ENCODE measurements at places on chromosomes 6 and 20.

- no peak for DNase-seq
These were observed 46.6 kb upstream of the CCDC167 start for GRCh38 chr6:37546141-37546871.

DNA sequence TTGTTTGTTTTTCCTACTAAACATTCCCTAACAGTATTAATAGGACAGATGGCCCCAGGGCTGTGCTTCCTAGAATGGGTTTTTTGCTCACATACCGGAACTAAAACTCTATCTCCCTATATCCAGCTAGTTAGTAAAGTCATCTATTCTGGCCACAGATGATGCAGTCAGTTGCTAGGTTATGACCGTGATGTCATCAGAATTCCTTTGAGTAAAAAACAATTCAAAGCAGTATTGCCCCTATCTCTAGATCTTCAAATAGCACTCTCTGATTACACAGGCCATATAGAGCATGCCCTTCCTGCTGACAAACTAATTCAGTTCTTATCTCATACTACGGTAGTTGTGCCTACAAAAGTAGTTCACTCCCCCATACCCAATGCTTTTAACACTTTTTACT is 17.9 kb upstream of the ZNF451 start:
- no peak for DNase-seq

DNA sequence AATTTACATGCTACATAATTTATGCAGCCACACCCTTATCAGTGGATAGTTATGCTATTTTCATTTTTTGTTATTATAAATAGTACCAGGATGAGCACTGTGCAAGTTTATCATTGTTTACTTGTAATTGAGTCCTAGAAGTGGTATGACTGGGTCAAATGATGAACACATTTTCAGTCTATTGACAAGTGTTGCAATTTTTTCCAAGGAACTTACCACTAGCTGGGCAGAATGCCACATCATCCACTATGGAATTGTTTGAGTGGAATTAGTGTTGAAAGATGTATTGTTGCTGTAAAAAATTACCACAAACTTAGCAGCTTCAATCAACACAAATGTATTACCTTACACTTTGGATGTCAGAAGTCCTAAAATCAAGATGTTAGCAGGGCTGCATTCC is 38.1 kb upstream of the OPN5 start:
- no peak for DNase-seq

GRCh38 chr6:115441651-115442050 is 619.0 kb downstream of the FRK start:
- no peak for DNase-seq

DNA sequence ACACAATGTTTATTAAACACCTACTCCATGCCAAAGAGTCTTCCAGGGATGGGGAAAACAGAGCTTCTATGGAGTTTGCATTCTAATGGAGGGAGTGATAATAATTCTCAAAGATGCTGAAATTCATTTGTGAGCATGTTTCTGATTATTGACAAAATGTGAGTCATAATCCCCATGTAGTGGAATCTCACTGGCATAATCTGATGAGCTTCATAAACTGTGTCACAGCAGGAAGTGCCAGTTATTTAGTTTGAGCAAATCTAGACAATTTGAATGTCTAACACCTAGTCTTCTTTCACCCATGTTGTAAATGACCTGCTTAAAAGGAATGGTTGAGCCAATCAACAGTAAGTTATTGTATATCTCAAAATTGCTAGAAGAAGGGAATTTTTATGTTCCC is 95.1 kb downstream of the KCNQ5 start:
- DNase-seq: no peak

DNA sequence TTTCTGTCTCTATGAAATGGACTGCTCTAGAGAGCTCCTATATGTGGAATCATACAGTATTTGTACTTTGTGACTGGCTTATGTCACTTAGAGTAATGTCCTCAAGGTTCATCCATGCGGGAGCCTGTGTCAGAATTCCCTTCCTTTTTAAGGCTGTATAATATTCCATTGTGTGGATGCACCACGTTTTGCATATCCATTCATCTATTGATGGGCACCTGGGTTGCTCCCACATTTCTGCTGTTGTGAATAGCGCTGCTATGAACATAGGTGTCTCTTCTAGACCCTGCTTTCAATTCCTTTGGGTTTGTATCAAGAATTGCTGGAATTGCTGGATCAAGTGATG is 155.4 kb downstream of the BMP7 start:
- DNase-seq: no peak

- DNase-seq: no peak
These were observed 27.1 kb downstream of the MRPL14 start for GRCh38 chr6:44100088-44100550.

DNA sequence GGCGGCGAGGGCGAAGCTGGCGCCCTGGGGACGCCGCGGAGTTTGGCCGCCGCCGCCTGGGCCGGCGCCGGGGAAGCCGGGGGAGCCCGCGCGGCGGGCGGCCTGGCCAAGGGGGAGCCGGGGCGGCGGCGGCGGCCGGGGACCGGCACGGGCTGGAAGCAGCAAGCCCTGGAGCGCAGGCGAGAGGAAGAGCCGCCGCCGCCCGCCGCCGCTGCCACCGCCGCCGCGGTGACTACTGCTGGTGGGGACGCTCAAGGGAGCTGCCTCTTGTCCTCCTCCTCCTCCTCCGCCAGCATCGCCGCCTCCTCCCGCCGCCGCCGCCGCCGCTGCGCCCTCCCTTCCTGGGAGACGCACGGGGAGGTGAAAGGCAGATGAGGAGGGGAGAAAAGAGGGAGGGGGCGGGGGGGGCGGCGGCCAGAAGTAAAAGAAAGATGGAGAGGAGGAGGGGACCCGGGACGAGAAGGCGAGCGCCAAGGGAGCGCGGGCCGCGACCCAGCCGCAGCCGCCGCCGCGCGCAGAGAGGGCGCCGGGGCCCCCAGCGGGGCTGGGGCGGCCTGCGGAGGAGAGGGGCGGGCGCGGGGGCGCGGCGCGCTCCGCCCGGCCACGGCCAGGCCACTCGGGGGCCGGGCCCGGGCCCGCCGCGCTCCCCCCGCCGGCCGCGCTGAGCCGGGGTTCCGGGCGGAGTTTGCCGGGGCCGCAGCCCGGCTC is 846 bp downstream of the PDE10A start:
- no peak for DNase-seq

GRCh38 chr20:9218531-9218961 is 149.7 kb downstream of the PLCB4 start:
- no peak for DNase-seq

DNA sequence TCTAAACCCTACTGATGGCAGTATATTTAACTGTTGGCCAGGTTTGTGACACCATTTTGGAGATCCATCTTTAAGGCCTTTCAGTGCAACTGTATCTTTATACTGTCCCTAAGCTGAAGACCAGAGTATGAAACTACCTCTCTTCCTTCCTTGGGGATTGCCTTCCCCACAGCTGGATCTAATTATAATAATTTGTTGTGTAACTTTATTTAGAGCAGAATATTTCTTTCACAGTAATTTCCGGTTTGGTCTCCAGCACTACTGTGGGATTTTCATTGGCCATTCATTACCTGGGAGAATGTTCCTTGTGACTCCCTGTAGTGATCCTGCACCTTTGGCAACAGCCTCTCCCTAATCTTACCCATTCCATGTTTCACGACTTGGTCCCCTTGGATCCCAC is 75.2 kb downstream of the AKAP7 start:
- no peak for DNase-seq

DNA sequence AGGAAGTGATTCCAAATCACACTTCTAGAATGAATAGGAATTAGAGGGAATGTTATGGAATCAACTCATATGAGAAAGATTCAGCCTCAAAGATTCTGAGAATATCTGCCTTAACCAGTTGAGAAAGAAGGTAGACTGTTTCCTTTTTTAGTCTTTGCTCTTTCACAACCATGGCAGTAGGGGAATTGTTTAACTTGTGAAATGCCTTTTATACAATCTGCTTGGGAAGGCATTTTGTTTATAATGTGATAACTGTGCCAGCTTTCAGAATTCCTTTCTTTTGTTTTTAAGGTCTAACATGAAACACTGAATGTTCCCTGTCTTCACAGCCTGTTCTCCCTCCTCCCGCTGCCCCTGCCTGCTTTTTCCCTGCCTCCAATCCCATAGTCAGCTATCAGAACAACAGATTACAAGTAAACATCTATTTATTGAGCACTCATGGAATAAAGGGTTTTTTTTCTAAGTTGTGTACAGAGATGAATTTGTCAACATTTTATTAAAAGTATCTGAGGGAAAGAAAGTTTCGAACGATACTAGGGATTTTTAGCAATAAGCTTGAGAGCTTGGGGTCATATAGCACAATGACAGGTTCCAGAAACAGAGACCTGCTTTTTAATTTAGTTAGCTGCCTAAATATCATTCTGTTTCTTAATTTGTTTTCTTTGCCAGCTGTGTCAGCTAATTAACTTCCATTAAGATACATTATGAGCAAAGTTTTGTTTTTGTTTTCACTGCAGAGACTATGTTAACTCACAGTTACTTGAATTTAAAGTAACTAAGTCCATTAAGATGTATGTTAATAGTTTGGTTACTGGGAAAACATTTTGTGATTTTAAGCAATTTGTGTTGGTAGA is 28.3 kb upstream of the FBXO30 start:
- no peak for DNase-seq

- no peak for DNase-seq
These were observed 173.0 kb upstream of the JAG1 start for GRCh38 chr20:10846766-10847165.

Measured in HuH-7.5 (cell line).